Stimulated activated CD4-positive, alpha-beta T cell treated with anti-CD3 and anti-CD28 coated beads, Interleukin-15, amount 100 ng/mL, for 1 hour (primary cell): ENCODE measurements at places on chromosomes 7 and 10.

- DNase-seq = no peak
These were observed 26.1 kb upstream of the SNX10 start for GRCh38 chr7:26265499-26266075.

GRCh38 chr10:24518981-24519597 lies 204.6 kb downstream of the ARHGAP21 start:
- DNase-seq = no peak

GRCh38 chr7:149879766-149880637 lies 6.2 kb downstream of the ATP6V0E2 start:
- DNase-seq = no peak

- no peak for DNase-seq
These were observed 96.6 kb upstream of the TMEM196 start for GRCh38 chr7:19869979-19870378.

- no peak for DNase-seq
These were observed 32.0 kb downstream of the NRAP start for GRCh38 chr10:113631684-113632367.

- no peak for DNase-seq
These were observed 15.6 kb downstream of the HIBADH start for GRCh38 chr7:27647046-27647445.

DNA sequence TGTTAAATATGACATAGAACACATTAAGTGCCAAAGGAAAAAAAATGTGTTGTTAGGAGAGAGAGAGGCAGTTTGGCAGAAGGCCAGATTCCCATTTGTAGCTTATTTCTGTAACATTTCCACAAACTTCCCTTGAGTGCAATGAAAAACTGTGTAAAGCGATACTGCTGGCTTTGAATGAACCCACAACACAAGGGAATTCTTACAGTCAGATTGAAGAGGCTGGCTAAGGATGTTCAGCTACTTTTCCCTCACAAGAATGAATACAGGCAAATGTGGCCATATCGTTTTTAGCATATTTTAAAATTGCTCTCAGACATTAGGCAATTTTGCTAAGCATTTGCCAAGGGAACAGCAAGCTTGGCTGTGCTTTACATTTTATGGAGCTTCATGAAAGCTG lies 614.1 kb upstream of the FZD8 start:
- no peak for DNase-seq
